ENCODE measurements at places on chromosomes 16 and 17.

DNA sequence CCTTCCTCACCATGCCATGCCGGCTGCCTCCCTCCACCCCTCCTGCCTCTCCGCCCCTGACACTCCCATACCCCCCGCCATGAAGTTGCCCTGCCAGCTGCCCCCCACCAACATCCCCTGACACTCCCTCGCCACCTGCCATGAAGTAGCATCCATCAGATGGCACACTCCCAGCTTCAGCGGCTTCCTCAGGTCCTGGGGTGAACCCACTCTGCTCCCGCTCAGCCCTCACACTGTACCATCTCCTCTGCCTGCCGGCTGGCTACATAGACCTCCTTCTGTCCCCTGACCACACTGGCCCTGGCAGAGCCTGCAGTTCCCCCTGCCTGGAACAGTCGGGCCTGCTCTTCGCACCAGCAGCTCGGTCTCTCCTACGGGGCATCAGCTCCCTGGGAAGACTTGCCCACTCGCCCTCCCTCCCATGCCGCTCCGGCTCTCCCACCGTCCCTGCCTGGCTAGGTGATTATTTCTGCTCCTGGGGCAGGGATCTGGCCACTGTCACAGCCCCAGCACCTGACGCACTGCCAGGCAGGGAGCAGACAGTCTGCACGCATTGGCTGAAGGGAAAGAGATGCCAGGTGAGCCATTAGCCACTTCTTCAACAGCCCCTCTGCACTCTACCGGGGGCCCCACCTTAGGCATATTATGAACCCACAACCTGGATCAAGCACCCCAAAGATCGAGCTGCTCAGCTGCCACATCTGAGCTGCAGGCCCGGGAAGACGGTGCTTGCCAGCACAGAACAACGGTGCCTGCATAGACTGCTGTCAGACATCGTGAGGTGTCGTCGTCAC lies 9.0 kb downstream of the CANT1 start:
- DNase-seq = no peak

GRCh38 chr17:47791025-47791424 lies 30.6 kb downstream of the OSBPL7 start:
- no peak for DNase-seq

DNA sequence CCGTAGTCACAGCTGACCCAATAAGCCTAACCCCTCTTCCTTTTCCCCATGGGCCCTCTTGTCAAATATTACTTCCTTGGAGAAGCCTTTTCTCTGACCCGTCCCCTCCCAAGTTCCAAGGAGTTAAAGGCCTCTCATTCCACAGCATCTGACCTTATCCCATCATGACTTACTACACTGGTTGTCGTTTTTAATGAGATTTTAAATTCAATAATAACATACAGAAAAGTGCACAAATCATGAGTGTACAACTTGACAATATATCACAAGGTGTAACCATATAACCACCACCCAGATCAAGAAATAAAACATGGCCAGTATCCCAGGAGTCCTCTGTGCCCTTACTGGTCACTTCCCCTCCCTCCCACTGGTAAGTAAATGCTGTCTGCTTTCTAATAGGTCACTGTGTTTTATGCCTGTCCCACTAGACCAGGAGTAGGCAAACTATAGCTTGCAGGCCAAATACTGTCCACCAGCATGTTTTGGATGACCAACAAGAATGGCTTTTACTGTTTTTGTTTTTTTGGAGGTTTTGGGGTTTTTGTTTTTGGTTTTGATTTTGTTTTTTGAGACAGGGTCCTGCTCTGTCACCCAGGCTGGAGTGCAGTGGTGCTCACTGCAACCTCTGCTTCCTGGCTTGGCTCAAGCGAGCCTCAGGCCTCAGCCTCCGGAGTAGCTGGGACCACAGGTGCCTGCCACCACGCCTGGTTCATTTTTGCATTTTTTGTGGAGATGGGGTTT lies 1.2 kb upstream of the FDXR start:
- DNase-seq = no peak

DNA sequence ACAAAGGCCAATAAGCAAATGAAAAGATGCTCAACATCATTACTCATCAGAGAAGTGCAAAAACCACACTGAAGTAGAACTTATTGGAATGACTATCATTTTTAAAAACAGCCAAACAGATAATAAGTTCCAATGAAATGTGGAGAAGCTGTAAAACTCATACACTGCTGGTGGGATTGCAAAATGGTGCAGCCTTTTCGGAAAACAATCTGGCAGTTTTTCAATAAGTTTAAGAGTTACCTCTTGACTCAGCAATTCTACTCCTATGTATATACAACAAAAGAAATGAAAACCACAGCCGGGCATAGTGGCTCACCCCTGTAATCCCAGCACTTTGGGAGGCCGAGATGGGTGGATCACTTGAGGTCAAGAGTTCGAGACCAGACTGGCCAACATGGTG lies 49.3 kb downstream of the AKAP10 start:
- no peak for DNase-seq

DNA sequence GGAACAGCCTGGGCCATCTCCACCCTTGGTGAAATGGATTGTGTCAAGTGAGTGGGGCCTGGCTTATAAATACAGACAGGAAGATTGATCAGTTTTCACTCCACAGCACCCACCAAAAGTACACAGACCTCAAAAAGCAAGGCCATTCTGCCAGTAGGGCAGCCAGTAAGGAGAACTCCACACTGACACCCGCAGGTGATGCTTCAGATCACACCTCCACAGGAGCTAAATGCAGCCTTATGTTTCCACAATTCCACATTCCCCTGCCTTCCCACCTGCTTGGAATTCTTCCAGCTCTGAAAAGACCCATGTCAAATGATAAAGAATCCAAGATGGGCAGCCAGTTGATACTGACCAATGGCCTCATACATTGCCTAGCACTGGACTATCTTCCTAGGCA lies 191.1 kb downstream of the ZFHX3 start:
- no peak for DNase-seq

GRCh38 chr16:23113185-23113584 lies 36.1 kb downstream of the USP31 start:
- no peak for DNase-seq

DNA sequence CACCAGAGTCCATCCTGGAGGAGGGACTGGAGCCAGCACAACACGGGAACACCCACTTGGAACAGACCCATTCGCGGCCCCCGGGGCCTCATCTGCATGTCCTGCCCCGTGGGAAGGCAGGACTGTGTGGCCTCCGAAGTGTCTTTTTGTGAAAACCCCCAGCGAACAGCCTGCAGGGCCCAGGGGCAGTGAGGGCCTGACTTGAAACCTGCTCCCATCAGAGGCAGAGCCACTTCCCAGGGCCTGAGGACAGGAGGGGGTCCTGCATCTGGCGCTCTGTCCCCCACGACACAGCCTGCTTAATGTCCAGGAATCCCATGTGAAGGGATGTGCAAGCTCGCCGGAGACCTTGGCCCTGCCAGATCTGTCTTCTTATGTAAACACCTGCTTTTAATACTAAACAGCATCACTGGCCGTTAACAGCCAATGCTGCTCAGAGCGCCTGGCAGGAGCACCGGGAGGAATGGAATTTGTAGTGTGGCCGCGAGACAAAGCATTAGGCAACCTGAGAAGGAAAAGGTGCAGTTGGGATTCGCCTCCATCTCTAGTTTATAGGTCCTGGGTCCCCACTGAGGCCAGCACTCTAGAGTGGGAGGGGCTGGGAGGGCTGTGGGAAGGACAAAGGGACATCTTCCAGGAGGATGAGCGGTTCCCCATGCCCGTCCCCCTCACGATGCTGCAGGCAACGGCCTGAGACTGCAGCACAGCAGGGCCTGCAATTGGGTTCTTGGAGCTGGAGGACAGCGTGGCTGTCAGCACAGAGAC lies 9.6 kb upstream of the EVPL start:
- DNase-seq = no peak

DNA sequence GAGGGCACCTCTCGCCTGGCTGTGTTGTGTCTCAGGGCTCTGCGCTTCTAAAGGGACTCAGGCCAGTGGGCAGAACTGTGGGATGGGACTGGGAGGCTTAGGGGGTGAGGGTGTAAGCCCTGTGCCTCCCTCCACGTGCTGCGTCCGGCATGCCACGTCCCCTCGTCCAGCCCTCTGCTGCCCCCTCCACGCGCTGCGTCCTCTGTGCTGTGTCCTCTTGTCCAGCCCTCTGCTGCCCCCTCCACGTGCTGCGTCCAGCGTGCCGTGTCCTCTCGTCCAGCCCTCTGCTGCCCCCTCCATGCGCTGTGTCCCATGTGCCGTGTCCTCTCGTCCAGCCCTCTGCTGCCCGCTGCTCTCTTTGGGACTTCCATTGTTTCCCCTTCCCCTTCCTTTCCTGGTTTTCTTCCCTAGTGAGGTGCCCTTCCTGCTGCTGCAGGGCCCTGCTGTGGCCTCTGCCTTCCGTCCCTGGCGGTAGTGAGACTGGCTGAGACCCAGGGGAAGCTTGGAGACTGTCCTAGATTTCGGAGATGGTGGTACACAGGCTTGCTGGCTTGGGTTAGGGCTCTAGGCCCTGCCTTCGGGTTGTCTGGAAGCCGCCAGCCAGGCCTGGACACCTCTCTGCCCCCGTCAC lies 6.4 kb upstream of the ZNF750 start:
- DNase-seq = no peak

DNA sequence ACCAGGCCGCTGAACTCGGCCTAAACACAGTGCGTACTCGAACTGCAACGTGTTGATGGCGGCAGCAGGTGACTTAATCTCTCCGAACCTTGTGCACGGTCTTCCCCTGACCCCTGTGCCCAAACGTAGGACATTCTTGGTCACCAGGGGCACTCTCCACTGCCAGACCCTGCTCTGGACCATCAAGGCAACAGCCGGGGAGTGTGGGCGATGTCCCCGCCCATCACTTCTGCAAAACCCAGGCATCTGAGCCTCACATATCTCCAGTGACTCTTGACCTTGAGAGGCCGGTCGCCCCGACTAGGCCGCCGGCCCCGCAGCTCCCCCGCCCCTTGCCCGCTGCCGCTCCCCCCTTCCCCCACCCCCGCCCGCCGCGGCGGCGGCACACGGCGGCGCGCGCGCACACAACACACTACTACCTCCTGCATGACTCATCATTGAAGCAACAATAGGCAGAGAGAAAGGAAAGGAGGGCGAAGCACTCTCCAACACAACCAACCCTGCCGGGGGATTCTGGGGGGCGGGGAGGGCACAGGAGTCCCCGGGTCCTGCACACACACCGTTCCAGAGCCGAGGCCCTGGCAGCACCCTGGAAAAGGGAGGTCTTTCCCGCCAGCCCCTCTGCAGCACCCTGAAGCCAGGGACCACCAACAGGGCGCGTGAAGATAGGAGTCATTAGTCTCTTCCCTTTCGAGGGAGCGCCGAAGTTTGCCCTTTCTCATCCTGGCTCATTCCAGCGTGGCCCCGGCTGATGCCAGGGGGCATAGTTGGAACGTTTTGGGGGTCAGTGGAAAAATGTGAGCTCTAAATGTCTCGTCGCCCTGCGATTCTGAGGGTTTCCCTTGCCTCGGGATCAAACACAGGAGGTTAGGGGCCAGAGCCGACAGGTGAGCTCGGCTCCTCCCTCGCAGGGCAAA lies 1.9 kb downstream of the MNT start:
- no peak for DNase-seq

GRCh38 chr16:81185416-81185815 lies 53.1 kb upstream of the BCO1 start:
- DNase-seq = no peak

DNA sequence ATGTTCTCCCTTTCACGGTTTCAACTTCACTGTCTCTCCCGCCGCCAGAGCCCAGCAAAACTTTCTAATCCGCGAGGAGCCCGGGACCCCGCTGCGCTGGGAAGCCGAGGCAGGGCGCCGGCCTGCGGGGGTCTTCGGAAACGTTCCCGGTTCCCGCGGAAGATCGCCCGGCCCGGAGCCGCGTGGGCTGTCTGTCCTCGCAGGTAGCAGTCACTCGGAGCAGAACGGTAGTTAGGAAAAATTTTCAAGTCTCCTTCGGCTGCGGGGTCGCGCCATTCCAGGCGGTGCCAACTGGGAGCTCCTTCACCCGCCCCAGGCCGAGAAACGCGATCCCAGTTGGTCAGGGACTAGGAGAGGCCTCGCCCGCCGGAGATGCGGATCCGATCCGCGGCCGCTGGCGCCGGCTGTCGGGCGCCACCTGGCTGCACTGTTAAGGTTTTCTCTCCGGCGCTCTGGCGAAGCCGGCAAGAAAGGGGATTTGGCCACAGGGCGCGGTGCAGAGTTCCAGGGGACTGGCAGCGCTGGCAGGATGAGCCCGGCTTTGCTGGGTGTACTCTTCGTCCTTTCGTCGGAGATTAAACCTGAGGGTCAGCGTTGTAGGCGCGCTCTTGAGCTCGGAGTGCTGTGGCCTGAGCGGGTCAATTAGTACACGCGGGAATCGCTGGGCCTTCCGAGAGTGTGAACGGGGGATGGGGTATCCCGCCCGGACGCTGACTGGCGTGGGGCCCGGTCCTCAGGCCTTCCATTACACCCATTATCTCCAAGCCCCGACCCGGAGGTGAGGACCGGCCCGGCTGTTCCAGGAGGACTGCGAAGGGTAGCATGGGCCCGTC lies 135.4 kb downstream of the KCNJ12 start:
- peak; percentile 24 for DNase-seq

- no peak for DNase-seq
Observed at GRCh38 chr16:57540906-57541753, 1.3 kb upstream of the ADGRG5 start.

DNA sequence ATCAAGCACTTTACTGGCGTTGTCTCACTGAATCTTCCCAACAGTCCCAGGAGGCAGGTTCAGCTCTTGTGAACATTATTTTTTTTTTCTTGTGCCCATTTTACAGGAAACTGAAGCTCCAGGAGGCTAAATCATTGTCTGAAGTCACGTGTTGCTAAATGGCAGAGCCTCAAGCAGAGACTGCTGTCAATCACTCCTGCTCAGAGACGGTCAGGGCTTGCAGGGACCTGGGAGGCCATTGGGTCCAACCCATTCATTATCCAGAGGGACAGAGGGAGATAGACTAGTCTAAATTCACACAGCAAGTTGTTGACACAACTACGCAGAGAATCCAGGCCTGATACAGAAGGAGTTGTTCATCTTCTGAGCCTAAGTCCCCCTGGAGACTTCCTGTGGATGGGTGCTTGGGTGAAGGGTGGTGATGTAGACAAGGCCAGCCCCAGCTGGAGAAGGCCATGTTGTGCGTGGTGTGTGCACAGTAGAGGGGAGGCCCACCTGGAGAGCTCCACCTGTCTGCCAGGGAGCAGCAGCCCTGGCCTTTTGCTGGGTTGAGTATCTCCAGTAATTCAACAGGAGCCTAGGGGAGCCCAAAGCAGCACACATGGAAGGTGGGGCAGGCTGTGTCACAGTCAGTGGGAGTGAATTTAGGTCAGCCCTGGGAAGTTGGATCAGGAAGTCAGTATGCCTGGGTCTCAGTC lies 24.3 kb upstream of the C1QL1 start:
- no peak for DNase-seq

DNA sequence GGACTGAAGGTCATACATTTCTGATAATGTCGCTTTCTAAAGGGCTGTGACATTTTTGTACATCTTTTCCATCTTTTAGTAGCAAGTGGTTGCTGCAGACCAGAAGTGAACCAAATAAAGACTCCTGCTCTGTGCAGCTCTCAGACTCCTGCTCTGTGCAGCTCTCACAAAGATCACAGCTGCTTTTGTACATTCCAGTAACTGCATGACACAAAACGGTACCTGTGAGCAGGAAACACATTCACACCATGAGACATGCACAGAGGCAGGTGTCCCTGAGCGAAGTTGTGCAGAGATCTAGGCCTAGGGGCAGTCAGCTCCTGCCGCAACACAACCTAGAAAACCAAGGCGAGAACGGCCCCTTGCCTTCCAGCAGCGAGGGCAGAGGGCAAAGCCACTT lies 67.5 kb downstream of the KLHDC4 start:
- no peak for DNase-seq

- no peak for DNase-seq
Observed at GRCh38 chr17:7548585-7549400, at the start of gene TNFSF12. TSS of gene TNFSF12 (plus strand) at chr17:7549058. CDS start at chr17:7549154, 96 bp downstream.

Measured in non-pigmented ciliary epithelial cell (primary cell).